ENCODE measurements at places on chromosomes 3 and 15.

GRCh38 chr3:99882436-99883137 is 64.9 kb downstream of the CMSS1 start:
- DNase-seq = no peak

GRCh38 chr3:177994976-177995375 is 541.3 kb upstream of the KCNMB2 start:
- no peak for DNase-seq

DNA sequence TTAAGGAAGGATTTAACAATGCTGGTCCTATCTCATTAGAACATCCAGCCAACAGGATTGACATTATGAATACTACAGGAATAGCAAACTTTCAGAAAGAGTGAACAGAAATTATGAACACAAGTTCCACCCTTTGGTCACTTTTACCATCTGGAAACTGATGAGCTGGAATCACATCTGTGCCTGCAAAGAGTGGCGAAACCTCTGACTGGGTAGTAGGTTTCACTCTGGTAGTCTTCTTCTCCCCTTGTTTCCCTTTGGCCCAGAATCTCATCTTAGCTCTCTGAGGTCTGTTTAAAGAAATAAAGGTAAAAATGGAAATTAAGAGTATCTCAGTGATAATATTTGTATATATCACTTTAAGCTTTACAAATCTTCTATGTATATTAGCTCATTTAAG is 73.1 kb downstream of the NR2E3 start:
- no peak for DNase-seq

GRCh38 chr15:77027697-77028450 is 32.9 kb downstream of the PSTPIP1 start:
- DNase-seq = no peak

GRCh38 chr15:70535071-70535954 is 228.0 kb downstream of the UACA start:
- DNase-seq = no peak

DNA sequence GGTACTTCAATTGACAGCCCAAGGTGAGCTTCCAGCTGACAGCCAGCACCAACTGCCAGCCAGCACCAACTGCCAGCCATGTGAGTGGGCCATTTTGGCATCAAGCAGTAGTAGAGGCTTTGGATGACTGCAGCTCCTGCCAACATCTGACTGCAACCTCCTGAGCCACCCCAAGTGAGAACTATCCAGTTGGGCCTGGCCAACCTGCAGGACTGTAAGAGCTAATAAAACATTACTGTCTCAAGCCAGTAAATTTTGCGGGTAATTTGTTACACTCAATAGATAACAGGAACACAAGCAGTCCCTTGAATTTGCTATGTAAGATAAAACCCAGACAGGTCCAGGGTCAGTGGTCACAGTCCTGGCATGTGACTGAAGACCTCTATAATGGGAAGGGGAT is 29.7 kb downstream of the EPHB1 start:
- no peak for DNase-seq

GRCh38 chr15:92383519-92384324 is 10.0 kb upstream of the ST8SIA2 start:
- no peak for DNase-seq

DNA sequence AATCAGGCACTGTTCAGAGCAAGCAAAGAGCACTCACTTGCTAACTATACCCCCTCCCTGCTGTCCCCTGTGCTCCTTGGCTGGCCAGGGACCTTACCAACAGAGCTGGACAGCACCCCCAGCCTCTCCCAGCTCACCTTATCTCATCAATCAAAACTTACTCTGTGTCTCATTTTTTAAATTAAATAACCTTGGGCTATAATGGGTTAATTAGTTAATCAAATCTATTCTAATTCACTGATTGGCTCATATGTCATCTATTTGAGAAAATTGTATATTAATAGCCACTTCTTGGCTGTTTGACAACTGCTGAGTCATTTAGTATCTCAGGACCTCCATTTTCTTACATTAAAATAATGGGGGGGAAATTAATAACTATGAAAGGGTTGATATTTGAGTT is 22.9 kb downstream of the IL5RA start:
- no peak for DNase-seq

DNA sequence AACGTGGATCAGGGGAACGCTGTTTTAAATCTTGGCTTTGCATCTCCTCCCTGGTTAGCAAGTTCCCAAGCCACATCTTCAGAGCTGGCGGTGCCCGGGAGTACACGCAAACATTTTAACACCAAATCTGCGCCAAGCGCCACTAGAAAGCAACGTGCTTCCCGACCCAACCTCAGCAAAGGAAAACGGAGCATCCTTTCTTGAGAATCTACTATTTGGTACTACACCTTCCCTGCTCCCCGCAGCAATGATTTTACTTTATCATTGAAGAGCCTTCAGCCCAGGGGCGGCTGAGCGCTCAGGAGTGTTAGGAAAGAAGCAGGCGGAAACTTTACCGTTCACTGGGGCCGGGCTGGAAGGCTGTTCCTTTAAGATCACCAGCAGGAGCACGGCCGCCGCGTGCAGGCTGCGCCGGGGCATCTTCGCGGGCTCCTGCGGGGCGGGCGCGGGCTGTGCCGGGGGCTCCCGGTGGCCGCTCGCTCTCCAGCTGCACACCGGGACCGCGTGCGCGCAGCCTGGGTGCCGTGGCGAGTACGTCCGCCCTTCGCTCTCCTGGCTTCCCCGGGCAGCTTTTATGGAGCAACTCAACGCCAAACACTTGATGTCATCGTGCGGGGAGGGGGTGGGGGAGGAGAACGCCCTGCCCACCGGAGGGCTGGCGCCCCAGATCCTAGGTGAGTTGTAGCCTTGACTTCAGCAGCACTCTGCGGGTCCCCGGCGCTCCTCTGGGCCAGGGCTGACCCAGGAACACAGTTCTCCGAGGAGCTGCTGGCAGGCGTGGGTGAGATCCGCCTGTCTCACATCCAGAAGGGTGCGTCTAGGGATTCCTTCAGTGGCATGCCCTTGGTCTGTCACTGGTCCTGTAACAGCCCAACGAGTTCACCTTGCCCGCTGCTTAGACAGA is at the start of gene CA12:
Gene CA12, minus strand, starts transcription at position 546 of the 904 bp plus-strand sequence. Its CDS starts 126 bp downstream, at position 420.
- DNase-seq = no peak

- DNase-seq = no peak
Observed at GRCh38 chr3:98557324-98558010, 25.7 kb downstream of the GPR15 start.

DNA sequence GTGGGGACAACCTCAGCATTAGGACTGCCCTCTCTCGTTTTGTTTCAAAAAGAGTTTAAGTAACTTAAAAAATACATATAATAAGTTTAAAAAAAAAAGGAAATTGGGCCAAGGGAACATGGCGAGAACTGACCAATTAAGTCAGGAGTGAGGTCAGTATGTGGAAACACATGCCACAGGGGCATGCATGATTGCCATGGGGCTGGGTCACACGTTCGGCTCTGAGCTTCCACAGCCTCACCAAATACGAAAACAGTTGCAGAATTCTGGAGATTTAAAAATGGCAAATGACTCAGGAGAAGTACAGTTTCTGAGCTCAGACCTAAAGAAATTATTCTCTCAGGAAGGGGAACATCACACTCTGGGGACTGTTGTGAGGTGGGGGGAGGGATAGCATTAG is 24.1 kb downstream of the PDE8A start:
- DNase-seq = no peak

DNA sequence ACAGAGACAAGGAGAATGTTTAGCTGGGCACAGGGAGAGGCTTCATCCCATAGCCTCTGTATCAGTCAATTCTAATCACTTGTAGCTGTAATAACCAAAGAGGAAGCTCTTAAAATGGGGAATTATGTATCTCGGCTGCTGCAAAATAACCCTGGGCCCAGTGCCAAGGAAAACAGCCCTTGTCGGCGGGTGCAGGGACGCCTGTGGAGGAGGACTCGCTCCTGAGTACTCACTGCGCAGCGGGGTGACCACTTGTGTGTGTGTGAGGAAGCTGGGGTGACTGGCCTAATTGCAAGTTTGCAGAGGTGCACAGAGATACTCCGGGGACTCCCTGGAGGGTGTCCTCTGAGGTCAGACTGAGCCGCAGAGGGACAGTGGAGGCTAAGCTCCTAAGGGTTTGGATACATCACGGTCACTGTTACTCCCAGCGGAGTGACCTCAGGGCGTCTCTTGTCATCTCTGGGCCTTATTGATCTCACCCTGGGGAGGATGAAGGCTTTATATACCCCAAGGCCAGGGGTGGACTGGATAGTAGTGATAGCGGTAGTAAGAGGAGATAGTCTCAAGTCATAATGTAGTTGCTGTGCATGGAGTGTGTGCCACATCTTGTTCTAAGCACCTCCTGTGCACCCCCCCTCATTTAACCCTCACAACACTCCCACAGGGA is 37.2 kb downstream of the SLC6A6 start:
- DNase-seq = peak; percentile 71

- no peak for DNase-seq
Observed at GRCh38 chr3:81500039-81500438, 261.4 kb downstream of the GBE1 start.

GRCh38 chr15:69699096-69699495 is 246.5 kb downstream of the RPLP1 start:
- no peak for DNase-seq

GRCh38 chr3:188331166-188331565 is 177.2 kb downstream of the LPP start:
- DNase-seq = no peak

DNA sequence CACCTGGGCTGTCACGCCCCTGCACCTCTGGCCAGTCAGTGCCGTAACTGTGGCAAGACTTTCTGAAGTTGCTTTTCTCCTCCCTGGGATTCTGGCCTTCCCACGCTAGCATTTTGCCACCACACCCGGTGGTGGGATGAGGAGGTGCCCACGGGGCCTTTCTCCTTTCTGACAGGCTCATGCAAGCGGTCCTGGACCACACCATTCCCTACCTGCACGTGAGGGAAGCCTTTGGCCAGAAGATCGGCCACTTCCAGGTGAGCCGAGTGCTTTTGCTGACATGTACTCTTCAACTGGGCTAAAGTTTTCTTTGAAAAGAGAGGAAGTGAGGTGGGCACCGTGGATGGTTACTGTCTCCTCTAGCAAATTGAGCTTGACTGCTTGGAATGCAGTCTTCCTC is 9.6 kb downstream of the IVD start:
- no peak for DNase-seq

- DNase-seq = no peak
Observed at GRCh38 chr15:78103406-78104118, 11.2 kb downstream of the SH2D7 start.

DNA sequence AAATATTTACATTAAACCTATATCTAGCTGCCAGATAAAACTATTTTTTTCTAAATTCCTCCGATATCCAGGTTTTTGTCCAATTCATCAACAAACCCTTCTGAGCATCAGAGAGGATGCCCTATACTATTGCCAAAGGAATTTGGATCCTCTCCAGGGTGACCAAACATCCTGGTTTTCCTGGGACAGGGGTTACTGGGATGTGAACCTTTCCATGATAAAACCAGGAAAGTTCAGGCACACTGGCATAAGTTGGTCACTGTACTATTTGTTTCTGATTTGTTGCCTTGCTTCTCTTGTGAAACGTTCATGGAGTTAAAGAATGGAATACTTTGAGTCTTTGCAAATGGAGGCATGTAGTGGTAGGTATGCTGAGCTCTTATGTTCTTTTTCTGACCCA is 63.5 kb downstream of the TLNRD1 start:
- no peak for DNase-seq

- DNase-seq = no peak
Observed at GRCh38 chr3:48601622-48601994, 6.5 kb upstream of the COL7A1 start.

- DNase-seq = no peak
Observed at GRCh38 chr3:106428565-106428994, 559.8 kb upstream of the CBLB start.

GRCh38 chr15:69610277-69610676 is 157.7 kb downstream of the RPLP1 start:
- DNase-seq = no peak

DNA sequence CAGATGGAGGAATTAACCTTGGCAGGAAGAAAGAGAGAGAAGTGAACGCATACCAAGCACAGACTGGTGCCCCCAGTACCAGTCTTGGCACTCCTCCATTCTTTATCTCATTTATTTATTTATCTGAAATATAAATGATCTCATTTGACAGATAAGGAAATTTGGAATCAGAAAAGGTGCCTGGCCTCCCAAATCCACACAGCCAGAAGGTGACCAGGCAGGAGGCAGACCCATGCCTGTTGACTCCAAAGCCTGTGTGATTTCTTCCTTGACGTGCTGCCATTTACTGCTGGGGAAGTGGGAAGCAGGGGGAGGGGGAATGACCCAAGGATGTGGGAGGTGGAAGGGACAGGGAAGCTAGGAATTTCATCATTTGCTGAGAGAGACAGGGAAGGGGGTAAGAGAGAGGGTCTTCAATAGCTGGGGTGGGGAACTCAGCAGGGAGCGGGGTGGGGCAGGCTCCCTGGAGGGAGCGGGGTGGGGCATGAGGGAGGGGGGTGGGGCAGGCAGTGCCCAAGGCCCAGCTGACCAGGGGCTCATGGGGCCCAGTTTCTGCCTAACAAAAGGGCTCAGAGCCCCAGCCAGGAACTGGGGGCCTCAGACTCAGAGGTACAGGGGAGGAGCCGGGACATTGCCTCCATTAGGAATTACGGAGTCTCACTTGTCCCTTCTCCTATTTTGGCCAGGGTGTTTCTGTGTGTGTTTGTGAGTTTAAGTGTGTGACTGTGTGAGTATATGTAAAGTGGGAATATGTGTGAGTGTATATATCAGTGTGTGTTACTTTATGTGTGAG is 63.0 kb downstream of the MINAR1 start:
- DNase-seq = no peak

- no peak for DNase-seq
Observed at GRCh38 chr3:133269393-133269792, 130.5 kb upstream of the BFSP2 start.

DNA sequence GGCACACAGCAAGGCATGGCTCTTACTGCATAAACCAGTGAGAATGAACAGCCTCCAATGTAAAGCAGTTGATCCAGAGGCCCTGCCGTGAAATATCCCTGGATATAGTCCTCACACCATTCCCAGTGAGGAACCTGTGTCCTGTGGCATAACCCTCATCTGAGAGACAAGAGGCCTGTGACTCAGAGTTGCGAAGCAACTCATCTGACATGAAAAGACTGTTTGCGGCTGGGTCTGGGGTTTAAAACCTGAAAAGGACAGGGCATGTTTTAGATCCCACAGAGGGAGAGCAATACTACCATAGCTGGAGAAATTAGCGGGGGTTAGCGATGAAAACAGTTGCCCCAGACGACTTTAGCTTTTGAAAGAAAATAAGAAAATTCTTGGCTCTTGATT is 165.3 kb upstream of the BHLHE40 start:
- DNase-seq = no peak

DNA sequence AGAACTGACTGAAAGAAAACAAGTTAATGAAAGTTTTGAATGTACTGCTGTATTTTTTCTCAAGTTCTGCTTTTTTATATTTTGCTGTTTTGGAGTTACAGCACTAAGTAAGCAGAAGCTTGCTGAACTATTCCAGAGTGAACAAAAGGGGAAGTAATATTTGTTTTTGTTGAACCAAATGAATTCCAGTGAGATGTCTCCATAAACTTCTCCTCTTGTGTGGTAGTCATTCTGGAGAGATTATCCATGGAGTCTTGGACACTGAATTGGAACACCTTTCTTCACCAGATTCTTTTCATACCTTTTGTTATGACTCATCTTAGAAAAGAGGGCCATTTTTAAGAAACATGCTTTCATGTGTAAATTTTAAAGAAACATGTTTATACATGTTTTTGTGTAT is 8.8 kb downstream of the ANKUB1 start:
- no peak for DNase-seq

All from SHP77 treated with DMSO at 0.1 percent for 48 hours (cell line).